ENCODE measurements at places on chromosomes 16 and 17.

- DNase-seq, result no peak
These were observed 366.3 kb upstream of the HSBP1 start for GRCh38 chr16:83441517-83441916.

DNA sequence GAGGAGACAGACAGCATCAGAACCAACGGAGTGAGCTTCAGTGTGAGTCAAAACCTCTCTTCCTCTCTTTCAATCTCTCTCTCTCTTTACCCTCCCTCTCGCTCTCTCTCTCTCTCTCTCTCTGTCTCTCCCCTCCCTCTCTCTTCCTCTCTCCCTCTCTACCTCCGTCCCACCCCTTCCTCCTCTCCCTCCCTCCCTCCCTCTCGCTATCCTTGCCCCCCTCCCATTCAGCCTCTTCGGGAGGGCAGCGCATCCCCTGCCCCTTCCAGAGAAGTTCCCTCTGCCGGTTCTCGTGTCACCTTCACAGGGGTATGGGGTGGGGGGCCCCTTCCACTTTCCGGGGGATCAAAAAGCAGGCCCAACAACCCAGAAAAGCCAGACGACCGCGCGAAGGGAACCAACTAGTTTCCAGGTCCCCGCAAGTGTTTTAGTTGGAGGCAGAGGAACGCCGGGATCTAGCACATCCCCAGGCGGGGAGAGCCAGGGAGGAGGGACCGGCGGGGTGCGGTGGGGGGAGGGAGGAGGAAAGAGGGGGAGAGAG, 28.9 kb upstream of the RBFOX1 start:
- no peak for DNase-seq

DNA sequence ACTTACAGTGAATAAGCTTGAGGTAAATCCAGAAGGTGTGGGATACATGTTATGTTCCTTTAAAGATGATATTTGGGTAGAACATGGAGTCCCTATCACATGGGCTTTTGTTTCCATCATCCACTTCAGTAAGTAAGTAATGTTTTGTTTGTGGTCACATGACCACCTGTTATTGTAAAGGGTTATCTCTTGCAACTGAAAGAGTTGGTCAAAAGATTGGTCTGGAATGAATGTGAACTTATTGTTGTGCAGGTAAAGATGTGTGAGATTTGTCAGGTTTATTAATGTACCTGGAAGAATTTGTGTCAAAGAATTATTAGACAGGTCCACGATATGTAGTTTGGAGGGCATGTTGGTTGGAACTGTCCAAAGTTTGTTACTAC, 1.6 kb downstream of the OMG start:
- DNase-seq, result no peak

DNA sequence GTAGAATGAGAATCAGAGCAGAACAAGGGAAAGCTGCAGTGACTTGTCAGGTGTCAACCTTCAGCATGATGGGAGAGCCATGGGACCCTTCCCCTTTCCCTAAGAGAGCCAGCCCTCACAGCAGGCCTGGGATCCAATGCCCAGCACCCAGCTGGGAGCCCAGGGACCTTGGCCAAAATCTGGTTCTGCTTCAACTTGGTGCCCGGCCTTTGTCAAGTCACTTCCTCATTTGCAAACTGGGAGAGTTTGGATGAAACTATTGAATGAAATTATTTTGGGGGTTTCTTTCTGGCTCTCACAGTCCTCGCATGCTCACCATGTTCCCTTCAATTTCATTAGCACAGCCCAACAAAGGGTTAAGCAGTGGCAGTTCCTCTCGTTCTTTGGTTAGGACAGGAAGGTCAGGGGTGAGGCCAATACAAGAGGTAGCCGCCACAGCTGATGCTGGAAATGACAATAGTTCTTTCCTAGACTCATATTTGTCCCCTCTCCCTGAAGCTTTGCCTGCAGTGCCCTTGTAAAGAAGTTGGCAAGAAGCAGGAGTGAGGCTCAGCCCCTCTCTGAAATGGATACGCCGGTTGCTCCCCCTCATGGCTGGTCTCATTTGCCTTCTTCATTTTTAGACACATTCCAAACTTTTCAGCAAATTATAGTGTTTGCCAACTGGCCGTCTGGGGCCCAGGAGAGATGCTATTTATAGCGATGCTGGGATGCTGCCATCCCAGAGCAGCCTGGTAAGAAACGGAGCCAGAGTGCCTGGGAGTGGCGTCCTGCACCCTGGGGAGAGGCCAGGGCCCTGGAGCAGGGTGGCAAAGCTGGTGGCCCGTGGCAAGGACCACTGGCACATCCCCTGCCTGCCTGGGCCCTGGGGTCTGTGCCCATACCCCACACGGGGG, 34.5 kb upstream of the MEOX1 start:
- DNase-seq, result no peak

GRCh38 chr16:81514041-81514559, 69.5 kb downstream of the CMIP start:
- no peak for DNase-seq

GRCh38 chr16:5298202-5298601, 200.6 kb upstream of the EEF2KMT start:
- DNase-seq, result no peak

- DNase-seq, result no peak
These were observed 27.3 kb upstream of the WFDC1 start for GRCh38 chr16:84267380-84267779.

DNA sequence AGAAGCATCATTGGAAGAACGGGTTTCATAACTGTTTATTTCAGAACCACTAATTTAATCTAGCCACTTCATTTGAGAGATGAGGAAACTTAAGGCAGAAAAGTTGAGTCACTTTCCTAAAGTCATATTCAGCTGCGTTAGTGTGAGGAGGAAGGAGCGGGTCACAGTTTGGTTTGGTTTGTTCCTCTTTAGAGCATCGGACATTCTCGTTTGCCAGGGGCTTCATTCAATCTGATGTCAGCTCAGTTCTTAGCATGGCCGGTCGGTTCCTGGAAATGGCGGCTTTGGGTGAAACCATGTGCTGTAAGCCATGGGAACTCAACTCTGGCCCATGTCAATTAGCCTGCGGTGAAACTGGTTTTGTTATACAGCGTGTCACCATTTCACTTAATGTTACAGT, 186.5 kb downstream of the LGALS9B start:
- DNase-seq, result no peak

DNA sequence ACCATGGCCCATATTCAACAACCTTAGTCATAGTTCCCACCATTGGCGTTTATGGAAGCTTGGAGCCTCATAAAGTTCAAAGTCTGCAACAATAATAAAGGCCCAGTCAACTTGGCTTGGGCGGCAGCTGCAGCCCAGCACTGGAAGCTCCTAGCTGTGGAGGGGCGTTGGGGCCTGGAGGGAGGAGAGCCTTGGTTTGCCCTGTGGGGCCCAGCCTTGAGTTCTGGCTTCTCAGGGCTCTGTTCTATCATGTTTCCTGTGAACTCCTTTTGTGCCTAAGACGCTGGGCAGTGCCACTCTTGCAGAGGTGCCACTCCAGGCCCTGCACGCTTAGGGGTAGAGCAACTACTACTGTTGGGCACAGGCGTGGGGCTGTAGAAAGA, 927 bp upstream of the ENGASE start:
- no peak for DNase-seq

DNA sequence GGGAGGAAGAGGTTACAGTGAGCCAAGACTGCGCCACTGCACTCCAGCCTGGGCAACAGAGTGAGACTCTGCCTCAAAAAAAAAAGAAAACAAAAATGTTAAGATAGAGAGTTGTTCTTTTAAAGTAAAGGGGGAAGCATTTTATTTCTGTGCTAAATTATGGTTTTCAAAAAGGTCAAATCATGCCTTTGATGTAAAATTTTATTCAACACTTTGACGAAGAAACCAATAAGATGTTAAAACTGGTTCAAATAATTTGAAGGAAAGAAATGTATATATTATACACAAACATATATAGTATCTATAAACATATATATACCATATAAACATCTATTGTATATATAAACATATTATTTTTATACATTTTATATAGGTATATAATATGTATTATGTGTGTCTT, 43.4 kb upstream of the RPH3AL start:
- no peak for DNase-seq

DNA sequence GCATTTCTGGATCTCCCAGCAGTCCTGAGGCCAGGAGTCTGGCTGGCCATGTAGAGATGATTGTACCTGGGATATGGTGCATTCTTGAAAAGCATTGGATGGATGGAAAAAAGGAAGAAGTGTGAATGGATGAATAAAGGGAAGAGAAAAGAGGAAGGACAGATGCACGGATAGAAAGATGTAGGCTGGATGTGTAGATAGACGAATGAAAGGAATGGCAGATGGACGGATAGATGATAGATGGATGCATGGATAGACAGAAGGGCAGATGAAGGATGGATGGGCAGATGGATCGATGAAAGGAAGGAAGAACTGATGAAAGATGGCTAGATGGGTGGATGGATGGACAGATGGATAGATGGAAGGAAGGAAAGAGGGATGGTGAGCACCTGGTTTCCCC, 210.9 kb downstream of the MSI2 start:
- DNase-seq, result no peak

- DNase-seq, result no peak
These were observed 10.4 kb upstream of the KATNB1 start for GRCh38 chr16:57725151-57725550.

DNA sequence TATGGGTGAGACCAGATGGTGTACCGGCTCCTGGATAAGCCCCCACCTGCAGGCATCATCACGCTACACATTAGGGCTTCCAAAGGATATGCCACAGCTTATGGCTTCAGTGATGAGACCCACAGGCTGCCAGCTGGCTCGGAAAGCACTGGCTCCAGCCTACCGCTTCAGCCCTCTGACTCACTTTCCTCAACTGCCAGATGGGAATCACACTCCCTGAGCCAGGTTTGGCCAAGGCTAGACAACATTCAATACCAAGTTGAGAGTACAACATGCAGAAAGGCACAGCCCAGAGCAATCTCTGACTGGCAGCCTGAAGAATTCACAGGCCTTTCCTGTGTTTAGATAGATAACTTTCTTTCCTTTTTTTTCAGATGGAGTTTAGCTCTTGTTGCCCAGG, 10.3 kb downstream of the CENPV start:
- DNase-seq, result no peak

GRCh38 chr17:83180996-83181481, 101.6 kb downstream of the METRNL start:
- no peak for DNase-seq

GRCh38 chr17:80696456-80696855, 151.8 kb downstream of the RPTOR start:
- DNase-seq, result no peak

DNA sequence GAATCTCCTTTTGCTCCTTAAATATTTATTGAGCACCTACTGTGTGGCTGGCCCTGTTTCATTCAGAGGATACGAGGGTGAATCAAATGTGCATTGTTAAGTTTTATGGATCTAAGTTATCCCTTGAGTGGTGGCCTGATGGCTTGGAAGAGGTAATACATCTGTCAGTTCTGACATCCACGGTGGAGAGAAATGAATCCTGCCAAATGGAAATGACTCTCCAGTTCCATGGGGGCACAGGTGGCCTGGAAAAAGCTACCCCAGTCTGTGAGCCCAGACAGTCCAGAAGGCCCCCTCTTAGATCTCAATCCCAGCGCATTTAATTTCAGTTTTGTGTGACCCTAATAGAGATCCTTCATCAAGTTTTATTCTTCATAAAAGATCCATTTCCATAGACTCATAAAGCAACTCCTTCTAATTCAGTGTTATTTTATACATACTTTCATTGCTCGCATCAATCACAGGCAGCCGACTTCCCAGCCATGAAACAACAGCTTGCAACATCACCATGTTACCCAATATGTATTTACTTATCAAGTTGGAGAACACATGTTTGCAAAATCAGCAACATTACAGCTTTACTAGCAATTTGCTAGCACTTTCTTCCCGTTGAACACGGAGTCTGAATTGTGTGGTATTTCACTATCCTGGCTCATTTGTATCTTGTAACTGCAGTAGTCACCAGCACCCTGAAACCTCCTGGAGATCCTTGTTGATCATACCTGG, 334.8 kb upstream of the HSBP1 start:
- DNase-seq, result no peak

GRCh38 chr17:64216000-64216337, 47.1 kb downstream of the TEX2 start:
- no peak for DNase-seq

GRCh38 chr17:41650794-41651624, 26.6 kb upstream of the KRT17 start:
- no peak for DNase-seq

DNA sequence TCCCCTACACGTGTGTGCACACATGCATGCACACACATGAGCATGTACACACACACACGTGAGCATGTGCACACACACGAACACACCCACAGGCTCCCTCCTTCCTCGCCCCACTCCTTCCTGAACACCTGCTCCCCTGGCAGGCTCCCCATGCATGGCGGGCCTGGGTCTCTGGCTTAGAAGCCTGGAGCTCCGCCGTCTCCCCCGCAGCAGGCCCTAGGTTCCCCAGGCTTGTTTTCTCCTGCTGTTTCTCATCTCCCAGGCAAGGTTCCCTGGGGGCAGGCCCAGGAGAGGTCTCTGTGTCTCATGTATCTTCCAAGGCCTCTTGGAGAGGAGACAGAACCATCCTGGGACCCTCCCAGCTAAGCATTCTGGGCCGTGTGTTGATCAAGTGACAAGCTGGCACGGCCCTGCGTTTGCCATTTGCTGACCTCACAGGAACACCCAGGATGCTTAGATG, 202.3 kb upstream of the CIBAR2 start:
- DNase-seq, result no peak

- DNase-seq, result no peak
These were observed 27.7 kb upstream of the CLEC18B start for GRCh38 chr16:74448990-74449389.

- no peak for DNase-seq
These were observed 257.1 kb downstream of the FTO start for GRCh38 chr16:53960954-53961616.

DNA sequence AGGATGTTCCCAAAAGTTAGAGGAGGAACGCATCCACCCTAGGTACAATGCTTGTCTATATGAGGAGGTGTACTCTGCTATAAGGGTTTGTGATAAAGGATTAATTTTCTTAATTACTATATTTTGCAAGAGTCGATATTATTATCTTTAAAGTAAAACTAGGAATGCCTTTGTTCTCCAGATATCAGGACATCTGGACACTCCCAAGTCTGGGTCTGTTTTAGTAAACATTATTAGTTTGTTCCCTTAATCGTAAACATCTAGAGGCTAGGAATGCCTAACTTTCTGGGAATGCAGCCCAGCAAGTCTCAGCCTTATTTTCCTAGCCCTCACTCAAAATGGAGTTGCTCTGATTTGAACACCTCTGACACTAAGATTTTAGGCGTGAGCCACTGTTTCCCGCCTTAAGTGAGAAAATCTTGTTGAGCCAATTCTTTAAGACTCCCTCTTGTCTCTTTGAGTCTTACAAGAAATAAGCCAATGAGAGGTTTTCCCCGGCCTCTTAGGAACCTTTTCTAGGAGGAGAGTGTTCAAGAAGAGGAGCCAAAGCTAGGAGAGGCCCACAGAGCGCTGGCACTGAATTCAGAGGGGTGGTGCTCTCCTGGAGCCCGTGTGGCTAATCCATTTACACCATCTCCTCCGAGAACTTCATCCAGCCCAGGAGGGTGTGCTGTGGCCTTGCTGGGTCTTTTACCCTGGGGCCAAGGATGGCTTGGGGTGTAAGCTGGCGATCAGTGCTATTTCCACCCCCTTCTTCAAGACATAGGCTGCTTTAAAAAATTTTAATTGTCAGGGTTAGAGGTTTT, 40.9 kb downstream of the SMARCE1 start:
- no peak for DNase-seq

- DNase-seq, result no peak
These were observed 17.0 kb downstream of the FAM117A start for GRCh38 chr17:49746791-49747490.

- DNase-seq, result no peak
These were observed 25.4 kb upstream of the SLC38A8 start for GRCh38 chr16:84068041-84068440.

- DNase-seq, result no peak
These were observed 29.1 kb downstream of the NLRP1 start for GRCh38 chr17:5555254-5555653.

Data from activated CD4-positive, alpha-beta T cell treated with anti-CD3 and anti-CD28 coated beads, Interleukin-2, amount 50 U/mL, for 48 hours (primary cell).